ENCODE measurements at places on chromosomes 1 and 21.

DNA sequence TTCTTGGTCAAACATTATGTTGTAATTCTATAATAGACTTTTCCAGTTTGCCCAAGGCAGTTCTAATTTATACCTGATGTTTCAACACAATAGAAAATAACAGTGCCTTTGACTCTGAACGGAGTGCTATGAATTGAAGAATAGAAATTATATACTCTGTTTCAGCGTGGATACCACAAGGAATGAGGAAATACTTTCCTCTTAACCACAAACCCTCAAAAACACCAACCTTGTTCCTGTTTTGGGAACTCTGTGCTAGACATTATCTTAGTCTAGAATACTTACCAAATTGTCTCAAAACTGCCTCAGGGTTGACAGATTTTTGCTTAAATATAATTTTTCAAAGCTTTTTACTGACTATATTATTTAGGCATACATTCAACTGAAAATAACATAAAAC is 1629.3 kb downstream of the MRPL39 start:
- DNase-seq: no peak

DNA sequence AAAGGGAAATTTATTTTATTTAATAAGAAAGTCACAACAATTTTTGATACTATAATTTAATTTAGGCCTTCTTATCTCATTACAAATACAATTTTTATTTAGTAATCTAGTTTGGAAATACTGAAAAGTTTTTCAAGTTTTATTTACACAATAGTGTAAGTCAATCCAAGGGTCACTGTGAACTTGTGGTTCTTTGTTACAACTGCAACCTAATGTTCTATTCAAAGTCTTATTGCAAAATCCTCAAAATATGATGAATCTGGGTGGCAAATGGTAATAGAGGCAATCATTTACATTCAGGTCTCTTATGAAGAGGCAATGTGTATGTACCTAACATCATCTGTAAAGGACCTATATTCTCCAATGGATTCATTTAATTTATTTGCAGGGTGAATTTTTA is 421.2 kb downstream of the DPYD start:
- no peak for DNase-seq

DNA sequence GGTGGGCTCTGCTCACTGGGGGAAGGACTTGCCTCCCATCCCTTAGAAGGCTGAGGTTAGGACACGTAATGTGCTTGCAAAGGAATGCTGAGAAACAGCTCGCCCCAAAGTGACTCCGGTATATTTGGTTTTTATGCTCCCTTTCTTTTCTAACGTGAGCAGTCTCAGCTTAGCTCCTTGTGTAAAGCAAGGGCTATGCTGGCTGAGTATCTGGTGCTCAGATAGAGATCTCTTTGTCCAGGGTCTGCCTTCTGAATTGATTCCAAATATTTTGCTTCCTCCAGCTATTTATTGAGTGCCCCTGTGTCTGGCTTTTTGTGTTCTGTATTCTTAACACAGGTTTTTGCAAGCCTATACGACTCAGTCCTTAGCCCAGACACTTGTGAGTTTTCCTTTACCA is 94.5 kb upstream of the ARTN start:
- no peak for DNase-seq

GRCh38 chr1:171850651-171851350 is 9.5 kb downstream of the DNM3 start:
- DNase-seq: no peak

- DNase-seq: peak; percentile 82
Observed at GRCh38 chr1:247103859-247104591, at the start of gene ZNF669. Gene ZNF669, minus strand, starts transcription at chr1:247104356. Its CDS starts 157 bp downstream, at chr1:247104199.

- no peak for DNase-seq
Observed at GRCh38 chr1:68220420-68220819, 11.9 kb downstream of the WLS start.

- DNase-seq: no peak
Observed at GRCh38 chr1:117663156-117663902, 57.5 kb downstream of the TENT5C start.

- no peak for DNase-seq
Observed at GRCh38 chr1:231357187-231357772, 19.2 kb downstream of the SPRTN start.

DNA sequence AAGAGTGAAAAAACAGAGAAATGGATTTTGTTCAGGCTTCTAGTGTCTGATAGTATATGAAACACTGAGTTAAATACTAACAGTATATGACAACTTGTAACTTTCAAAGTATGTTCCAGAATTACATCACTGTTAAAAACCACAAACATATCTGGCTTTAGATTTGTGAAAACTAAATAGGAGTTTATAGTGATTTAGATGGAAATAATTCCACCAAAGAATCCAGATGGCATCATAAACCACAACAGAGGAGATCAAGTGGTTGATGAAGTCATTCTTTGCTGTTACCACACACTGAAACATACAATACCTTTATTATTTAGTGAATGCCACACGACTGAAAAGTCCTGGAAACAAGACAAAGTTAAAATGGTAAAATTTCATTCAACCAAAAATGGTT is 37.2 kb downstream of the ALG14 start:
- DNase-seq: no peak

DNA sequence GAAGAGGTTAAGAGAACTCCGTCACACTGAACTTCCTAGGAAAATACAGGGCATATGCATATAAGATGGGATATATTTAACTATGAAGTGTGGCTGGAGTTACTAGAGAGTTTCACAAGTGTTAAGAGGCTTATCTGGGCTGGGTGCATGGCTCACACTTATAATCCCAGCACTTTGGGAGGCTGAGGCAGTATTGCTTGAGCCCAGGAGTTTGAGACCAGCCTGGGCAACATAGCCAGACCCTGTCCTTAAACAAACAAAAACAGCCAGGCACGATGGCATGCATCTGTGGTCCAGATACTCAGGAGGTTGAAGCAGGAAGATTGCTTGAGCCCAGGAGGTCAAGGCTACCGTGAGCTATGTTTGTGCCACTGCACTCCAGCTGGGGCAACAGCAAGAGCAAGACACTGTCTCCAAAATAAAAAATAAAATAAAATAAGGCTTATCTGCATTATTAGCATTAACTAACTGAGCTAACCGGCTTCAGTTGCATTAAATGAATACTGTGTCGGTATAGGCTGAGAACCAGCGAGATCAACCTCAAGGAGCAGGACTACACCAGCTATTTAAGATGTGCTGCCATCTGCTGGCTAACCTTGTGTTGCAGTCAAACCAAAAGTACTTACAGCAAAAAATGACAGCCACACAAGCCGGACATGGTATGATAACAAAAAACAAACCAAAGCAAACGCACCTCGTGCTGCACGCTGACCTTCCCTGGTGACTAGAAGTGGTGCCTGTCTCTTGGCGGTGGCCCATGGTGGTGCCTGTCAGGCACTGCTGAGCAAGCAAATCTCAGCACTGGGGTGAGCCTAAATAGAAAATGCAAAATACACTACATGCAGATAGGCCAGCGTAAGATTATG is 19.7 kb upstream of the RBBP5 start:
- peak; percentile 59 for DNase-seq

GRCh38 chr1:47751193-47751592 is 246.0 kb downstream of the TRABD2B start:
- no peak for DNase-seq

DNA sequence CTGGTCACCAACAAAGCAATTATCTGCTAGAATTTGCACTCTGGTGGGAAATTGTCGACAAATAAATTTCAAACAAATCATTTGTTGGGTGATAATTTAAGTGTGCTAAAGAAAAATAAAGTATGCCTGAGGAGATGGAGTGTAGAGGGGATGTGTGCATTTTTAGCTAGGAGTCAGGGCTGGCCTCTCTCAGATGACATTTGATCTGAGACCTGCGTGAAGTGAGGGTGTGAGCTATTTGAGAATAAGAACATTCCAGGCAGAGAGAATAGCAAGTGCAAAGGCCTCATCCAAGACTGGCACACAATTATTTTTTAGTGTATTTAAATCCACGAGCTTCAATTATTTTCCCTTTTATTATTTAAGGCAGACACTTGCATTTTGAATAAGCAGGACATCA is 19.7 kb upstream of the S1PR1 start:
- DNase-seq: no peak

GRCh38 chr1:30698401-30698981 is 24.9 kb downstream of the MATN1 start:
- no peak for DNase-seq

DNA sequence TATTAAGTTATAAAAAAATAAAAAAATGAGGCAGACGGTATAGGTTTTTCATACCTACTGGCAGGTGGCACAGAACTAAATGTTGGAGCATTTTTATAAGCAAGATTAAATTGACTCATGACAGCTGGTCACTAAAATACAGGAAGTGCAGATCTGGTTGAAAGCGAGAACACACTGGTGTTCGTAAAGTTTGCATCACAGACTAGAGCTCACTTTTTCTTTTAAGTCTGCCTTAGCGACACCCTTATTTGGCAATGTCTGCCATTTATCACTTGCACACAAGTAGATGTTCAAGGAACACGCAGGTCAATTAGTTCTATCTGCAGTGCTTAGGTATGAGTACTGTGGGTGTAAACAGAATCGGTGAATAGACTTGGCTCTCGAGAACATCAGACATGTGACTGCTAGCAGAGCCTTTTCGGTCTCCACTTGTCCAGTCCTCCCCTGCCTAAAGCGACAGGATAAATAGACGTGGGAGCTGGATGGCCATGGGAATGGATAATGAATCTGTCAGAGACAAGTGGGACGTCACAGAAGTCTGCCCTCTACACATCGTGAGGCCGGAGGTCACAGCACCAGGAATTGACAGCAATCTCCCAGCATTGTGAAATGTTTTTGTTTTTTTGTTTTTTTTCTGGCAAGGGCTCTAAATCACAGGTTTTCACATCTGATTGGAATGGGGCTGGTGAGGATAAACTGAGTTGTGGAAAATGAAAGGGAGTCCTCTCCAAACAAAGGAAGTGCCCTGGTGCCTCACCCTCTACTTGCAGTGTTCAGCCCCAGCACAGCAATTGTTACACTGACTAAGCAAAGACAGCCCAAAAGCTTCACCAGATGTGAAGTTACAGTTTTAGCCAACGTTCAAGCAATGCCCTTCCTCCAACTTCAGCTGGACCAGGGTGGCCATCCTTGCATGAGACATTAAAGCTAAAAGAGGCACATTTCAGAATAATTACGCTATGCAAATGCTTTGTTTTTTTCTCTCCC is 248.9 kb downstream of the NTNG1 start:
- no peak for DNase-seq

DNA sequence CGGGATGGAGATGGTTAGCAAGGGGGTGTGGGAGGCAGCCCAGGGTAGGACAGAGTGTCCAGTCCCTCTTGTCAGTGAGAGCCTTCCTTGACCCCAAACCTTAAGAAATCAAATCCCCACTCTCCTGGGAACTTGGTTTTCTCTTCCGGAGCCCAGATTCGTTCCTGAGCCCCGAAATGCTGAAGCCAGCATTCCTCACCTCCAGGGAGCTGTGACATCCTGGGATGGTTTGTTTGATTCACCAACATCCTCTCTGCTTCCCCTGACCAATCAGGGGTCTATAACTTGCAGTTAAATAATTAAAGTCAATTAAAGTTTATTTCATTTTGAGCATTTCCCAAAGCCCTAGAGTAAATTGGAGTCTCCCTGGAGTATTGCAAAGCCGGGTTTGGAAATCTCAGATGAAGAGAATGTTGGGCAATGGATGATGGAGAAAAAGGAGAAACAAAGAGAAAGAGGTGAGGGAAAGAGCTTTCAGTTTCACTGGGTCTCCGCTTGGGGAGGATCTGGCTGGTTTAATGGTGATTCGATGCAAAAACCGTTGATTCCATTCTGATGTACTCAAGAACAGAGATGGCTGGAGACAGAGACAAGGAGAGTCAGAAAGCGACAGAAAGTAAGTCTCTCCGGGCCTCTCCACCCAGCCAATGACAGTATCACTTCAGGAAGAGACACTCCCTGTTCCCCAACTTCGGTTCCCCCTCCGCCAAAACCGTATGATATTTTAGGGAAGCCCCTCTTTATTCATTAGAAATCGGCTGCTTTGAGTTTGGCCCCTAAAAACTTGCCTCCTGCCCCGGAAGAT is 12.8 kb upstream of the ALX3 start:
- no peak for DNase-seq

GRCh38 chr1:40620586-40621210 is 44.8 kb downstream of the RIMS3 start:
- no peak for DNase-seq

DNA sequence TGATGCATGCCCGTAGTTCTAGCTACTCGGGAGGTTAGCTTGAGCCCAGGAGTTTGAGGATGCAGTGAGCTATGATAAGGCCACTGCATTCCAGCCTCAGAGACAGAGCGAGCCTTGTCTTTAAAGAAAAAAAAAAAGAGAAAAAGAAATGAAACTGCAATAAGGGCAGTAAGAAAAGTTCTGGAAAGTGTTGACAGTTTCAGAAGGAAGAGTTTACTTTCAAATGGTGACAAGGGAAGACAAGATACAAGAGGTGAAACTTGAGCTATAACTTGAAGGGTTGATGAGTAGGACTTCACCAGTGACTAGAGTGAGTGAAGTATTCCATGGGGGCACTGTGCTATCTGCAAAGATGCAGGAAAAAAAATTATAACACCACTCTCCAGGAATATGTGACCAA is 125.0 kb downstream of the AKT3 start:
- no peak for DNase-seq

DNA sequence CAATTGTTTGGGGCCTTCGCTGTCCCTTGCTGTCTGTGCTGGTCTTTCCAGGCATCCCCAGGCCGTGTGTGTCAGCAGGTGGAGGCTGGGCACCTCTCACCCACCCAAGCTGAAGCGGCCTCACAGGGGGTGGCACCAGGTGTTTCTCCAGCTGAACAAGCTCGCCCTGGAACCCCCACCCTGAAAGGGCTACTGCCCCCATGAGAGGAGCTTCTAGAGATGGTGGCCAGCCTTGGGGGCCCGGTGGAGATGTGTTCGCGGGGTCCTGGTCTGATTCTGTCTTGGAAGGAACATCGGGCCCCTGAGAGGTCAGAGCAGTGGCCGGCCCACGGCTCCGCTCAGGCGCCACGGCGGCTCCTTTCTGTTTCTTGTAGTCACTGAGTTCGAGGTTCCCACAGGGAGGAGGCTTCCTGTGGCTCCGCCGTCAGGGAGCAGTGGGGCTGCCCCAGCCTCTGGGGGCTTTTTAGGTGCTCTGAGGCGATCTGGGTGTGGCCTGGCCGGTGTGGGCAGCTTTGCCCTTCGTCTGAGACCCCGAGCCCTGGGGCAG is 46.9 kb downstream of the SKI start:
- DNase-seq: no peak

DNA sequence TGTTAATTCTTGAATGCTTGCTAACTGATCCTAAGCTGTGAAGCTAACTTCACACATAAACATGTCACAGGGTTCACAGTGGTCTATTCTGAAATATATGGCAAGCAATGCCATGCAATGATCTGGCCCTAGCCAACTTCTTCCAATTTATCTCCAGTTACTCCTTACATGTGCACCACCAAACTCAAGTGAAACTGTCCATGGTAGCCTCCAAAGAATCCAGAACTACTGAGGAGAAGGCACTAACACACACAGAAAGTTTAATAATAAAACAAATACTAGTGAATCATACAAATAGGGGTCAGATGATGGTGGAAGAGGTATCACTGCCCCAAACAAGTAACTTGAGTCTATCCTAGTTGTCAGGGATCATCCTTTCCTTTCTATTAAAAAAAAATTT is 172.6 kb upstream of the RAB4A start:
- no peak for DNase-seq

GRCh38 chr1:157151073-157151472 is 12.9 kb upstream of the ETV3 start:
- no peak for DNase-seq
